CD4-positive, alpha-beta T cell treated with Interleukin-21 for 1 hour (primary cell): ENCODE measurements at places on chromosomes 11 and 22.

DNA sequence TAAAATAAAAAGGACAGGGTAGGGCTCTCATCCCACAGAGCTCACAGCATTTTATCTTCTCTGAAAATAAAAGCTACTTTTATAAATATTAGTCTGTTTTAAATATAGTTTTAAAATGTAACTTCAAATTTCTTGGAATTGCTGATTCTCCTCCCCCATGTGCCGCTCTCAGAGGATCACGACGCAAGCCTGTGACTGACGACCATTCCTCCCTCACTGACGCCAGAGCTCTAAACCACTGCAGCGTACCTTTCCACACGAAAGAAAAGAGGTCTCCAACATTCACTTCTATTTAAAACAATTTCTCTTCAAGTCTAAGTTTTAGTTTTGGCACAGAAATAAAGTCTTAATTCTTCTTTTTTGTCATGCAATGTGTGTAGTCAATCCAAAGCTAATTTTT lies 9.3 kb downstream of the TOLLIP start:
- no peak for DNase-seq

DNA sequence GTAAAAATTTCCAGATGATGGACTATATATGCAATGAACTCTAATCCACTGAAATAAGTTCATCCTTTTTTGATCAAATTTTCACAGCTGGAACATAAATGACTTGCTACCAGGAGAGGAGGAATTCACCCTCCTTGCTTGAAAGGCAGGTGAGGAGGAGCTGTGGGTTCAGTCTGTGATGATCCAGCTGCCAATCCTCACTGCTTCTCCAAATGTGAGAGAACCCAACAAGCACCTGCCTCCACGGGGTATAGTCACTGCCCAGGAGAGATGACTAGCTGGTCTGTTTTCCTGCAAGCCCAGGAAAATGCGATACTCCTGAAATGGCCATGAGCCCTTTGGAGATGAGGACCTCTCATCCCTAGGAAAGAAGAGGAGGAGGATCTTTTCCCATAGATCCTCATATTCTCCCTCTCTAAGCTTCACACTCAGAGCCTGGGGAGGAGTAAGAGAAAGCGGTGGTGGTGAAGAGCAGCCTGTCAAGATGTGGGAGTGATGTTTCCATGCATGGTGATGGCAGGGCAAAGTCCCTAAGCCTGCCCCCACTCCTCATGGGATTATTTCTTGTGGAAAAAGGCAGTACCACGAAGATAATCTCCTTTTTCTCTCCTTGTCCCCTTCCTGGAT lies 77.9 kb upstream of the USP47 start:
- no peak for DNase-seq

DNA sequence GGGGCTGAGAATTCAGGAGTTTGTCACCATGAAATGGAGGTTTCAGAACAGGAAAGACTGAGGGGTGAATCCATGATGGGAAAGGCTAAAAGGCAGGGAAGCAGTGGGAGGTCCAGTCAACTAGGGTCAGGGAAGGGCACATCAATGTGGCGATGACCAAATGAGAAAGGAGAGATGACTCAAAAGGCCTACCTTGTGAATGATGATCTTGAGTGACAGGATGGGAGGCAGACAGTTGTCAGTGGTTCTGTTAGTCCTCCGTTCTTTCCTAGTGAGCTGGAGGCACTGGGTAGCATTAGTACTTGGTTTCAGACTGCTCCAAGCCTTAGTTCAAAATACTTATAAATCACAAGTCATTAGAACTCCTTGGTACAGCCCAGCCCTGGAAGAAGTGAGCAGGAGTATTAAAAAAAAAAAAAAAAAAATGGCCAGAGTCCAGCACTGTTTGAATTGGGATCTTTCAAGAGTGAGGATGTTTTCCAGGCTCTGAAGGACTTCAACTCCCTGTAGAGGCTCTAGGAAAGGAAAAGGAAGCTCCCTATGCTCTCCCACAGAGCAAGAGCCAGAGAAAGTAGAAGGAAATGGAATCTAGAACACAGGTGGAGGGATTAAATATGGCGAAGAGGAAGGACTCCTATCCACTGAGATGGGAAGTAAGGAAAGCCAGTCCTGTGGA lies 8.3 kb upstream of the DCHS1 start:
- no peak for DNase-seq

- peak; percentile 51 for DNase-seq
Observed at GRCh38 chr22:38461414-38462081, 6.3 kb upstream of the KDELR3 start.

- DNase-seq = no peak
Observed at GRCh38 chr22:24011735-24012068, 598 bp downstream of the CABIN1 start.

DNA sequence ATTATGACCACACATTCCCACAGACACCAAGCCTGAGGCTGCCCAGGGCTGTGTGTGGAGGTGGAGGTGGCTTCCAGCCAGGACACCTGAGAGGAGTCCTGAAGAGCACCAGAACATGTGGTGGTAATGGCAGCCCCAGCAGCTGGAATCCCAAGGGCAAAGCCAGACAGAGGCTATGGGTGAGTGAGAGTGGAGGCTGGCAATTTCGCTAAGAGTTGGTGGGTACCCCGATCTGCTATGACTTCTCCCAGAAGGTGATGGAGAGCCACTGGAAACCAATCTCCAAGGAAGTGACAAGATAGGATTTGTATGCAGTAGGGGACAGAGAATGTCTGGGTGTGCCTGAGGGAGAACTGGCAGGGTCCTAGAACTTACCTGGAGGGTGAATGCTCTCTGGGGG lies 69.3 kb upstream of the CLTCL1 start:
- no peak for DNase-seq

GRCh38 chr11:10770626-10771254 lies 19.7 kb downstream of the CTR9 start:
- DNase-seq = peak; percentile 27

- no peak for DNase-seq
Observed at GRCh38 chr11:75548595-75549272, 13.3 kb upstream of the SERPINH1 start.

DNA sequence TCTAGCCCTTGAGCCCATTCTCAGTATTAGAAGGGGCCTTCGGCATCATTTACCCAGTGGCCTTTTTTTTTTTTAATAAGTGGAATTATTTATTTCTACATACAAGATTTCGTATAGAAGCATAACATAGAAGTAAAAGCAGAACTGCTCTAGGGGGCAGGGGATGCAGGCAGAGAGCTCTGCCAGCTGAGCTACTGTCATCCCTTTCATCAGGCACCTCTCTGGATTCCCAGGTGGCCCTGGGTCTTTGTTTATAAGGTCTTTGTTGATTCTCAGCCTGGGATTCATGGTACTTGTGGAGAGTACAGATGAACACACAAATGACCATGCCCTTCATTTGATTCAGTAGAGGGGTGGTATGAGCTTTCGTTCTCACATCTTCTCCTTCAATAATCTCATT lies 66.4 kb downstream of the GAB2 start:
- no peak for DNase-seq

DNA sequence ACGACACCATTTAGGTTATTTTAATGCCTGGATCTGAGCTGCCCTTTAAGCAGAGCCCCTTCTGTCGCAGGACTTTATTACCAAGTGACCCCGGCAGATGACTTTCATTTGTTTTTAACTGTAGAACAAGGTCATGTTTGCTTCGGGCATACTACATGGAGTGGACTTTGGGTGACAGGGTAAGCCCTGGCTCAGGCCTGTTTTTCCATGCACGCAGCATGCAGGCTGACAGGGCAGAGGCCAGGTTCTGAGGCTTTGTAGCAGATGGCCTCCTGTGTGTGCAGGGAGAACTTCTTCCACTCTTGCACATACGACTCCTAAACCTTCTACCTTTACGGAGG lies 50.5 kb downstream of the SNX19 start:
- DNase-seq = no peak

DNA sequence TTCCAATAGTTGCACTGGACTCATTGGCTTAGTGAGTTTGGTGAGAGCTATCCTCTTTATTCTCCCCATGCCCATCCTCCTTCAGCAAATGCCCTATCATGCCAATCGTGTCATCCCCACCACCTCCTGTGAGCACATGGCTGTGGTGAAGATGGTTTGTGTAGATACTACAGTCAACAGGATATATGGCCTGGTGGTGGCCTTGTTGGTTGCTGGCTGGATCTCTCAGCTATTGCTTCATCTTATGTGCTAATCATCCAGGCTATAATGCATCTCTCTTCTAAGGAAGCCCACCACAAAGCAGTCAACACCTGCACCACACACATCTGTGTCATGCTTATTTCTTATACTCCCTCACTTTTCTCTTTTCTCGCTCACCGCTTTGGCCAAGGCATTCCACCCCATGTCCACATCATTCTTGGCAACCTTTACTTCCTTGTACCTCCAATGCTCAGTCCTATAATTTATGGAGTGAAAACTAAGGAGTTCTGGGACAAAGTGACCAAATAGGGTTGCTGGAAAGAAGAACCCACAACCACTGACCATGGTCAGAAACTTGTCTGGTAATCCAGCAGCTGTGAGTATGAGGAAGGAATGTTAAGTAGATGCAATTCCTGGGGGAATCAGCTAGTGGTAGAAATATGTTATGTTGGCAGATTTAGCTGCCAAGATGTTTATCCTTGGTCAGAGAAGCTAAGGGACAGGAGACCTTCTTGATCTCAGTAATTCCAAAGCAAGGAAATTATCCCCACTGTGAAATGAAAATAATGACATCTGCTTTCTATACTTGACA lies 16.3 kb upstream of the OR56B1 start:
- DNase-seq = no peak

DNA sequence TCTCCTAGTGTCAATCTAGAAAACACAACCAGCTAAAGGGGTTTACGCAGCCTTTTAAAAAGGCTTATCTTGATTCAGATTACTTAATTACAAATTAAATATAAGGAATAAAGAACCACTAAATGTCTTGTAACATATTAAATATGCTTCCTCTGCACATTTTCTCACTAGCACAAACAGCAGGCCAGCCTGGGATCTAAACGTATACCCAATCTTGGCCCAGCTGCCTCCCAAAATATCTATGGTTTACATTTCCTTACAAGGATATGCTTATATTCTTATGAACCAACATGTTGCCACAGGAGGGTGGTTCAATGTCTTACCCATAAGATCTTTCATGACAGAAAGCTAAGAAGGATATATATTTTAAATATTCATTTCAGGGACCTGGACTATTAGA lies 7.7 kb downstream of the LGR4 start:
- no peak for DNase-seq

DNA sequence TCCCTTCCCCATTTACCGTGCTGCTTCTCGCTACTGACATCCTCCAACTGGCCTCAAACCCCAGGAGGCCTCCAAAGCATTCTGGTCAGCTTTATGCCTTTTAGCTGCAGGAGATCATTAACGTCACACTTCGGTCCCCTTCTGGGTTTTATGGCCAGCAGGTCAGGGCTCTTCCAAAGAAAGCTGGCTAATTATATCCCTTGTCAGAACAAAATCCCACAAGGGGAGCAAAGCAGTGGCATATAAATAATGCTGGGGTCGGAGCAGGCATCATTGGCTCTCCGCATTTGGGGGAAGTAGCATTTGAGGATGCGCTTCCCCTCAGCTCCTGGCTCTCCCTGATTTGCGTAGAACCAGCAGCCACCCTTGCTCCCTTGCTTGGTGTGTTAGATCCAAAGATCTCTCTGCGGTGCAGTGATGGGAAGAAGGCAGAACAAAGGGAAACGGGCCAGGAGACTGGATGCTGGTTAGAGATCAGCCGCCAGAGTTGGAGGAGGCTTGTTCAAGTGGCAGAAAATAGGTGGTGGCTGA lies 117.4 kb downstream of the DBX1 start:
- no peak for DNase-seq

DNA sequence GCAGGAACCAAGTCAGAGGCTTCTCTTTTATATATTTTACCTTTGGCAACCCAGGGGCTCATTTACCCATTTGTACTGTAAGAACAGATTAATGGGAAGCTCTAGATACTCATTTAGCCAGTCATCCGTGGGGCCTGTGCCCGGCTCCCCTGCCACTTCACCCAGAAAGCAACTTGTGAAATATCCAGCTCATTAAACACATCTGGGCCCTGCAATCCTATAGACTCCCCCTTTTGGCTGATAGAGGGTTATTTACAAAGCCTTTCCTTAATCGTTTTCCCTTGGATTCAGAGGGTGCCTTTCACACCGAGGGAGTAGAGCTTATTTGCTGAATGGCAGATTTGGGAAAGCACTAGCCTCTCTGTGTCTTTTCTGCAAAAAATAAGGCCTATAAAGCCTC lies 118.7 kb upstream of the SORL1-AS1 start:
- DNase-seq = no peak

GRCh38 chr11:14148653-14149273 lies 186.2 kb downstream of the SPON1 start:
- DNase-seq = peak; percentile 49

GRCh38 chr22:44691796-44692661 lies 10.0 kb upstream of the PRR5 start:
- no peak for DNase-seq

DNA sequence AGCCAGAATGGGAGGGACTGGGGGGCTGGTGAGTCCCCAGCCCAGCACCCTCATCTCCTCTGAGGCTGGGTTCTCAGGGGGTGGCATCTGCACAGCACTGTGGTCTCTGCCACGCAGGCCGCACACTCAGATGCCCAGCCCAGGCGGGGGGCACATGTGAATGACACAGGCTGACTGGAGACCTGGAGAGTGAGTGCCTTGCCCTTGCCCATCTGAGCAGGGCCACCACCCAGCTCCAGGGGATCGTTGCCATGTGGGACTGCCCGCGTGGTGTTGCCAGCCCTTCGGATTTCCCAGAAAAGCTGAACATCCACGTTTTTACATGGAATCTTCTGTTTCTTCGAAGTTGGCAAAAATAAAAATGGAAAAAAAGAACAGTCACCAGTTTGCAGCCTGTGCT lies 18.9 kb downstream of the PRDM11 start:
- DNase-seq = no peak

DNA sequence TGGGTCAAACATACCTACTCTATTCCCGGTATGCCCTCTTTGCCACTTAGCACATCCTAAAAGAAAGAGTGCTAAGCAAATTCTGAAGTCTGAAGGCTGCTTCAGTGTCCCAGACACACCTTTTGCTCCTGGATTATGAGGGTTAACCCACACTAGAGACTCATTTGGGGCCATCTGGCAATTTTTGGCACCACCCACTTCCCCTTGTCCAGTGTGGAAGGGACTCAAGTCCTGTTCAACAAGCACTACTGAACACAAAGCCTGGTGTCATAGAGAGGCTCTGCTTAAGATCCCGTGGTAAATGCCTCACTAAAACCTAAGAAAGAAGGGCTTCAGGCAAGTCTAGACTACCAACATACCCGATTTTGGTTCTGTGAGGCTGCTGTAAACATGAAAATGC lies 85.8 kb downstream of the SERGEF start:
- DNase-seq = no peak

GRCh38 chr22:46592390-46592872 lies 27.8 kb upstream of the GRAMD4 start:
- DNase-seq = peak; percentile 43

- DNase-seq = no peak
Observed at GRCh38 chr11:19208959-19209546, 7.3 kb upstream of the CSRP3 start.

- no peak for DNase-seq
Observed at GRCh38 chr22:33864723-33865130, 55.5 kb downstream of the LARGE1 start.

DNA sequence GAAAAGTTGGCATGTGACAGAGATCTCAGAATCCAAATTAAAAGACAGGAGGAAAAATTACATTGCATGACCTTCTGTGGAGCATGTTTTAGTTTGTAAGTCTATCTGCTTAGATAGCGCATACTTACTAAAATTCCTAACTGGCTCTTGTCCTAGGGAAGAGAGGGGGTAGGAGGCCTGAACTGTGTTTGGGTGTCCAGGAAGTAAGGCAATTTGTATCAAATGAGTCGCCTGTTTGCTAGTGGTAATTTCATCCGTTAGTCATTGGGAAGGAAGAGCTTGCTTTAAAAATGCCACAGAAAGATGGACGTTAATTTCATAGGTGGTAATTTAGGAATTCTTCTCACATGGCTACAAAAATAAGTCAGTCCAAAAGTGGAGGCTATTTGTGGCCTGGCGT lies 18.5 kb downstream of the GRK3 start:
- DNase-seq = no peak
